Left lung (tissue), 14 donors: ENCODE measurements at places on chromosomes 13 and 19. TPM values are rescaled to one million over a fixed set of nuclear protein-coding genes. Genes with fewer than 3 reads are reported as not detected.

COMP gene
- polyA plus RNA-seq, result not detected

- DNase-seq, result peak; percentile 72
Measured at GRCh38 chr19:15177269-15178116, 23.3 kb downstream of the NOTCH3 start.

DNA sequence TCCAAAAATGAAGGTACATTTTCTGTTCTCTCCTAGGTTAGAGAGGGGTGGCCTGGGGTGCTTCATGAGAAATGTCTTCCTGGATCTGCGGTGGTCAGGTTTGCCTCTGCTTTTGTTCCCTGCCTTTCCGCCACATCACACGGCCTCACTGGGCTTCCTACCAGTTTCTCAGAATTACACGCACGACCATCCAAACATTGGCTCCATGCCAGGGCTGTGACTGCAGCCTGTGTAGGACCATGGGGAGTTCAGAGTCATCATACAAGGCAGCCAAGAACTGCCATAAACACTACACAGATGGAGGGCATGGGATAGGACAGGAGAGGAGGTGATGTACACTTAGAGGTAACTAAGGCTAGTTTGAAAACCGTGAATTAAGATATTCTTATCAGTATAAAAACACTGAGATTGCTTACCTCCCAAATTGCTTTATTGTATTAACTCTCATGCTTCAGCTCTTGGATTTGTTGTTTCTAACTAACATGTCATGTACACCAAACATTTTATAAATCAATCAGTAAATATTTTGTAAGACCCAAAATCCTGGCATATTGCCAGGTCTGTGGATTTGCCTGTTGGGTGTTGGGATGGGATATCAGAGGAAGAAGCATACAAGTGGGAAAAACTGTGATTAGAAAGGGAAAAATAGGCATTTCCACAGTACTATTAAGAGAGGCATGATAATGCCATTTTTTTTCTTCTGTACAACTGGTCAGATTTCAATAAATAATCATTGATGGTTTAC lies 45.2 kb downstream of the CDADC1 start:
- DNase-seq, result peak; percentile 73

DNA sequence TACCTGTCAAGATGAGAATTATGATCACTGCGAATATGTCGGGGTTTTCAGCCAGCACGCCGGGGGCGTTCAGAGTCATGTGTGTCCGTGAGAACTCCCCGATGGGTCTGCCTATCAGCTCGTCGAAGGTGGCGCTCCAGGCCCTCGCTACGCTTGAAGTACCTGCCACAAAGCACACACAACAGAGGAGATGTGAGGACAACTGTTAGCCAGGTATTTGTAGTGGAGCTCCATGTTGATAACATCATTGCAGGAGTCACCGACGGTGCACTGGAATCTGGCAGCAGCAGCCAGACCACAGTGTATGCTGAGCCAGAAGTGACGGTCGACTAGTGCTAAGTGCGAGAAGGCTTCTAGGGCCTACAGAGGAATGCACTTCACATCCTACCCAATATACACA lies 62.7 kb downstream of the SLC7A1 start:
- DNase-seq, result no peak

- no peak for DNase-seq
Measured at GRCh38 chr13:23059173-23059572, 121.6 kb upstream of the SGCG start.

NFIC gene
- 48.5 TPM for polyA plus RNA-seq

PEAK3 gene
- 0.10 TPM for polyA plus RNA-seq

SULT2A1 gene
- polyA plus RNA-seq, result 0.38 TPM

SHD gene
- 0.28 TPM for polyA plus RNA-seq

- DNase-seq, result no peak
Measured at GRCh38 chr13:44817131-44817671, 172.1 kb downstream of the NUFIP1 start.

ZNF846 gene
- polyA plus RNA-seq, result 40.2 TPM
